Vein endothelial cell (primary cell): ENCODE measurements at places on chromosomes 4 and X. TPM values are rescaled to one million over a fixed set of nuclear protein-coding genes. Genes with fewer than 3 reads are reported as not detected.

UGT2B11 gene
- not detected in 2 replicates for total RNA-seq

CD38 gene
- 0.48 and 0.98 TPM in 2 replicates for total RNA-seq

CTPS2 gene
- total RNA-seq: 15.2 and 18.6 TPM in 2 replicates

RNF4 gene
- 73.5 and 101 TPM in 2 replicates for total RNA-seq
